ENCODE measurements at places on chromosomes 12 and 14.

DNA sequence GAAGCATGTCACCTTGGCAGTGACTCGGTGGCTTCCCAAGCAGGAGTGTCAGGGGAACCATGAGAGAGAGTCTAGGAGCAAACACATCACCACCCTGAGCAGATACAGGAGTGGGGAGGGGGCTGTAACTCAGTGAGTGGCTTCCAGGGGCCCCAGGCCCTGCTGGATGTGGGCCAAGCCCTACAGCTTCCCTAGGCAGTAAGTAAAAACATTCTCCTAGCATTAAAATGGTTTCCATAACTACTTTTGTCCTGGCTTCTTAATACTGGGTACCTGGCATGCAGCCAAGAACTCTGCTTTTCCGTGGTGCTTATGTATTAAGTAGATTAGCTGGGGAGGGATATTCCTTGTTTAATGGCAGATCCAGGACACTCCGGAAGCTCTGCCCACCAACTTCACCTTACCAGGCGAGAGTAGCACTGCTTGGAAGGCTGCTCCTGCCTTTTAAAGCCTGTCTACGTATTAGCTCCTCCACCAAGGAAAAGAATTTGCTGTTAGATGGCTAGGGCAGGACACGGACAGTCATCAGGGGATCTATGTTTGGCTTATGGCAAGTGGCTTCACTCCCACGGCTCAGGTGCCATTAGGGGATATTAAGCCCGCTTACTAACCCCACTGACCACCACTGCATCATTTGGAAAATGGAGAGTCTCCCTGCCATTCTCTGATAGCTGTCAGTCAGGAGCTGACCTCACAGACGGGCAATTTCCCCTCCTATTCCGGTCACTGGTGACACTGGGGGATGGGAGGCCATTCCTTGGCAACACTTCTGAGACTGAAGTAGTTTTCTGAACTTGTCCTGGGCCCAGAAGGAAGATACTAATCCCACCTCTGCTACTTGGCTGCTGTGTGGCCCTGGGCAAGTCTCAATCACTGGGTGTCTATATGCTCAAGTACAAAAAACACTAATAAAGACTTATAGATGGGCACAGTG is 22.8 kb downstream of the OTUB2 start:
- DNase-seq = peak; percentile 87

DNA sequence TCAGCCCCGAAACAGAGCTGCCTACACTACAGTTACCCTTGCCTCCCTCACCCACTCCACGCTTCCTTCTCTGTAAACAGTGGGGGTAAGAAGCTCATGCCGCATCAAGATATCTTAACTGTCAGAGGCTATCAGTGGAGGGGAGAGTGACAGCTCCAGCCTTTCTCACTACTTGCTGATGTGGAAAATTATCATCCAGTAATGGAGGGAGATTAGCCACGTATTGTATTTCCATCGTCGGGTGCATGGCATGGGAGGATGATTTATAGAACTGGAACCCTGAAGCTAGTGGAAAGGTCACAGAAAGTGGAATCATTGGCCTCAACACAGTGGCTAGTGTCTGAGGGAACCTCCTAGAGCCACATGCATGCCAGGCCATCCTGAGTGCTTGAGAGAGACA is 270.9 kb upstream of the FKBP4 start:
- DNase-seq = peak; percentile 13

DNA sequence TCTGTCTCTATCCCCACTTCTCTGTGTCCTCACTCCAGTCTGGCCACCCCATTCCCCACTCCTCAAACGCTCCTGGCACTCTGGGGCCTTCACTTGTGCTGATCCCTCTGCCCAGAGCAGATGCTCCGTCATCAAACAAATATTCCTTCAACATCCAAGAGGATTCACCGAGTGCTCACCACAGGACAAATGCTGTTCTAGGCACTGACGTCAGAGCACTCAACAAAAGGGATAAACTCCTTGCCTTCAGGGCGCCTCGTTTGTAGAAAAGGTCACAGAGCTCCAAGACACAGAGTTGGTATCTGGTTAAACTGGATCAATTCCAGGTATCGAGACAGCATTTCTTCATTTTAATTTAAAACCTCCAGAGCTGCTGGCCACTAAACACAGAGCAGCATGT is 35.3 kb downstream of the PSMC1 start:
- no peak for DNase-seq

- peak; percentile 4 for DNase-seq
These were observed 20.2 kb upstream of the KIF26A start for GRCh38 chr14:104118006-104118844.

GRCh38 chr12:11545484-11546330 is 103.8 kb upstream of the ETV6 start:
- DNase-seq = no peak

GRCh38 chr12:66337381-66338010 is 35.2 kb downstream of the HELB start:
- no peak for DNase-seq

GRCh38 chr12:78290606-78291345 is 460.1 kb downstream of the NAV3 start:
- DNase-seq = no peak

DNA sequence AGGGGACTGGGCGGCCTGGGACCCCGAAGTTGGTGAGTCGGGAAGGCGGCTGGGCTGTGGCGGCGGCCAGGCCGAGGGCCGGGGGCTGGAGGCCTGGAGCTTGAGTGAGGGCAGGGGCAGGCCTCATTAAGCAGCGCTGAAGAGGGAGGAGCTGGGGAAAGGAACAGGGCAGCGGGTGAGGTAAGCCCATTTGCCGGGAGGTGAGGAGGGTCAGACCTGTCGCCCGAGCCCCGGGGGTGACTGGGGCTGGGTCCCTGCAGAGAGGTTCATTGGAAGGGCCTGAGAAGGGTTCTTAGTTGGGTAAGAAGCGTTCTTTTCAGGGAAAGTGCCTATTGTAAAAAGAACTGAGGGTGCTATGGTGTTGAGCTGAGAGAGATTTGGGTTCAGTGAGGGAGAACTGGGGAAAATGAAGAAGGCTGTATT is 441 bp downstream of the RAB5B start:
- peak; percentile 60 for DNase-seq

GRCh38 chr12:109735051-109735521 is 21.5 kb downstream of the FAM222A start:
- peak; percentile 5 for DNase-seq

- DNase-seq = no peak
These were observed 146.4 kb downstream of the EMP1 start for GRCh38 chr12:13342971-13343370.

DNA sequence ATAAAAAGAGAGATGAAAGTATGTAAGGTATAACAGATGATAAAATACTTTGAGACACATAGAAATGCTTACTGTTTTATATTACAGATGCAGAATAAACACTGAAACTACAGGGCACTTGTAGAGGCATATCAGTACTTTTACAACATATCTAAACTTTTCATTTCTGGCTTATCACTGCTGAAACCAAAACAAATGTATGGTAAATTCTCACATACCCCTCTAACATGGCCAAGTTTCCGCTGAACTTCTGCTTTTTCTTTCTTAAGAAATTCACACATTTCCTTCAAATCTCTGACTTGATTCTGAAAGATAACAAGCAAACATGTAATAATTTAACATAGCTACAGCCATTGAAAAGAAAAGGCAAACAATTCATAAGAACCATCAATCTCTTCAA is 33.3 kb upstream of the C12orf50 start:
- no peak for DNase-seq

GRCh38 chr12:75650595-75651341 is 139.4 kb upstream of the KRR1 start:
- DNase-seq = no peak

DNA sequence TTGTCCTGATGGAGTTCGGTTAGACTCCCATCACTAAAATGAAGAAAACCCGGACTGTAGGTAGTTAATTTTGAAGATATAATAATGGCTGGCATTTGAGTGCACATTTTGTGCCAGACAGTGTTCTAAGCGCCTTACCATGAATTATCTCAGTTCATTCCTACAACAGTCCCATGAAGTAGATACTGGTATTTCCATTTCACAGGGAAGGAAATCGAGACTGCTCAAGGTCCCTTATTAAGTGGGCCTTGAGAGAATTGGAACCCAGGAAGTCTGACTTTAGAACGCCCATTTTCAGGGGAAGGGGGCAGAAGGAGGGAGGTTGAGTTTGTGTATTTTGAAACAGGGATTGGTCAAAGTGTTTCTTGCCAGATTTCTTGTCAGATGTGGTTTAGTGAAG is 855 bp downstream of the MNAT1 start:
- DNase-seq = no peak

GRCh38 chr12:129551441-129551840 is 352.4 kb downstream of the TMEM132D start:
- no peak for DNase-seq

GRCh38 chr12:109592905-109593272 is 19.3 kb downstream of the MVK start:
- DNase-seq = peak; percentile 11

DNA sequence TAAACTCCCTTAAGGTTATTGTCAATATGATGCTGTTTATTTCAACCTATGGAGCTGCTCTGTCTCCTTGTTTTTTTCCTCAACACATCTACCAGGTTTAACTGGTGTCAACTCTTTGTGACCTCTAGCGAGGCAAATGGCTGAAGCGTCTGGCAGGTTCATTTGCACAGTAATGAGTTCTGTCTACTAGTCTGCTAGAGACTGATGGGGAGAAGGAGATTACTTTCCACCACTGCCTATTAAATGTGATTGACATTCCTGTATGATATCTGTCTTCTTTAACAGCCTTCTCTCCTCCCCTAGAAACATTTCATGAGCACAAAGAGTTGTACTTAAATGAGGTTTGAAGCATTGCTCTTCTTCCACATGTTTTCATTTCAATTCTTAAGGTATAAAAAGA is 253.7 kb downstream of the SLC6A15 start:
- DNase-seq = no peak

DNA sequence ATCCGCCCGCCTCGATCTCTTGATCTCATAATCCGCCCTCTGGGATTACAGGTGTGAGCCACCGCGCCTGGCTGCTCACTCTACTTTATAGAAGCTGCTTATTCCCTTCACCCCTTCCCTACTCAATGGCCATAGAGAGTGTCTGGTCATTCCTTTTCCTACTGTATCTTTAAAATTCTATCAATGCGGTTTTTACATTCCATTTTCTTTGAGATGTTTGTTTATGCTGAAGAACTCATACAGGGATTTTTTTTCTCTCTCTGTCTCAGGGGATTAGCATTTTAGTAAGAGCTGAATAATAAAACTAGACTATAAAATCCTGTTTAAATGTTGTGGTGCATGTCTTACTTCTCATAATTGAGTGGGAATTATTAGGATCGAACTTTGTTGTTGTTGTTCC is 218.6 kb upstream of the FOXN3 start:
- peak; percentile 78 for DNase-seq

DNA sequence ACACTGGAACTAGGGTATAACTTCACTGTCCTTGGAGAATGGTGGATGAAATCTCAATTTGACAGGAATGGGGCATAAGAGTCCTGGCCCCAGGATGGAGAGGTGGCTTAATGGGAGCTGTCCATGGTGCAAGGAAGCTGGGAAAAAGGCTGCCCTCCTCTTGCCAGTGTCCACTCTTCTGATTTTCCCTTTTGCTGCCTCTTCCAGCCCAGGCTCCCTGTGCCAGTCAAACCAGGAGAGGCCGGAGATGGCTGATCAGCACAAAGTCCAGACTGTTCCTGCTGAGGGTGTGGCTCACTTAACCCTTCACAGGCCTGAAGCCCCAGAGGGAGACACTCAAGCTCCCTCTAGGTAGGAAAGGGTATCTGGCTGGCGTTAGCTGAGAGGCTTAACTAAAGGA is at the start of gene MYO1A:
Gene MYO1A, minus strand, starts transcription at position 240 of the 400 bp plus-strand sequence. CDS start 1,806 bp downstream, outside the sequence.
- no peak for DNase-seq

- DNase-seq = peak; percentile 55
These were observed 165.1 kb downstream of the MON2 start for GRCh38 chr12:62631471-62632410.

- no peak for DNase-seq
These were observed 18.5 kb upstream of the GPRC5A start for GRCh38 chr12:12872934-12873275.

DNA sequence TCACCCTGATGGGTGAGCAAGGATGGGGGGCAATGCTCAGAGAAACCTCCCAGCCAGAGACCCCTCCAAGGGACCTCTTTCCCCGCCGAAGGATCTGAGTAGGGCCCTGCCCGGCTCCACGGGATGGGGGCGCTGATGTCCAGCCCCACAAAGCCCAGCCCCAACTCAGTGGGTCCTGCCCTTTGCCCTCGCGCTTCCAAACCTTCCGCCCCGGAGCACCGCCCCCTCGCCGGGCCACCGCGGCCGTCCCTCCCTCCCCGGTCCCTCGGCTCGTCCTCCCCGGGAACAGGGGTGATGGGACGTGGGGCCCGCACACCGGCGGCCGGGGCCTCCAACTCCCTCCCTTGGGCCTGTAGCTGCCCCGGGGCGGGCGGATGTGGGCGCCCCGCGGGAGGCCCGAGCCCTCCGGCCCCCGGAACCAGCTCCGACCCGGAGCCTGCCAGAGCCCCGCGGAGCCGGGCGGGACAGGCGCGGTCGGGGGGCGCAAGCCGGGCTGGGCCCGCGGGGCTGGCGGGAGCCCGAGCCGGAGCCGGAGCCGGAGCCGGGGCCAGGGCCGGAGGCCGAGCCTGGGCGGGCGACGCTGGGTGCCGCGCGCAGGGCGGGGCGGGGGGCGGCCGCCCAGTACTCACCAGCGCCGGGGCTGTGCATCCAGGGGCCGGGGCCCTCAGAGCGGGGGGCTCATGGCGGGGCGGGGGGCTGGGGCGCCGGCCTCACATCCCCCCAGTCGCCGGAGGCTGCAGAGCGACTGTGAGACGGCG is 386 bp downstream of the HDAC7 start:
- peak; percentile 56 for DNase-seq

- peak; percentile 61 for DNase-seq
These were observed 2.5 kb downstream of the USP44 start for GRCh38 chr12:95548539-95549391.

- DNase-seq = no peak
These were observed 52.1 kb downstream of the PSMA6 start for GRCh38 chr14:35344107-35344807.

Data from WERI-Rb-1 (cell line).